Activated CD4-positive, alpha-beta T cell treated with anti-CD3 and anti-CD28 coated beads, Interleukin-2, amount 10 ng/mL, durations not matched to agents 7 days and 5 days (primary cell): ENCODE measurements at places on chromosomes 6 and 20. TPM values are rescaled to one million over a fixed set of nuclear protein-coding genes. Genes with fewer than 3 reads are reported as not detected.

- no peak for DNase-seq
Measured at GRCh38 chr20:40309731-40310130, 379.3 kb downstream of the MAFB start.

- no peak for DNase-seq
Measured at GRCh38 chr6:163608204-163608644, 193.7 kb downstream of the QKI start.

GRCh38 chr6:13803581-13803980 is 10.8 kb downstream of the MCUR1 start:
- no peak for DNase-seq

- DNase-seq, result peak; percentile 31
Measured at GRCh38 chr6:47733879-47734558, 35.6 kb downstream of the ADGRF4 start.

- DNase-seq, result no peak
Measured at GRCh38 chr6:118594877-118595276, 46.8 kb downstream of the PLN start.

DNA sequence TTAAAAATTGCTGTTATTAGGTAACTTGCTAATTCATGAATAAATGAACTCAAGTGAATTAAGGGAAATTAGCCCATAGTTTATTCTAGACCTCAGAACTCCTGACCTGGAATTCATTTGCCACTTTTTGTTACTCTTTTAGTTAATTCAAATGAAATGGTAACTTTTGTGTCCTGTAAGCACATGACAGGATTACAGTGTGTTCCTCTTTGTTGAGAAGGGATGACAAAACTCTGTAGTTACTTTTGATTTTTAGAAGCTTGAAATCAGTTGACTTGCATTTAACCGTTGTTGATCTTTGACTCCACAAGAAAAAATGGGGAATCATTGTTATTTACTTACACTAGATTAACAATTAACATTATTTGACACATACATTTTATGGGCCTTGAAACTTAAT is 6.2 kb downstream of the SLC9A8 start:
- DNase-seq, result no peak

GRCh38 chr6:31498748-31499147 is 803 bp downstream of the MICB start:
- DNase-seq, result no peak

- no peak for DNase-seq
Measured at GRCh38 chr20:2086177-2086979, 15.2 kb upstream of the STK35 start.

DNA sequence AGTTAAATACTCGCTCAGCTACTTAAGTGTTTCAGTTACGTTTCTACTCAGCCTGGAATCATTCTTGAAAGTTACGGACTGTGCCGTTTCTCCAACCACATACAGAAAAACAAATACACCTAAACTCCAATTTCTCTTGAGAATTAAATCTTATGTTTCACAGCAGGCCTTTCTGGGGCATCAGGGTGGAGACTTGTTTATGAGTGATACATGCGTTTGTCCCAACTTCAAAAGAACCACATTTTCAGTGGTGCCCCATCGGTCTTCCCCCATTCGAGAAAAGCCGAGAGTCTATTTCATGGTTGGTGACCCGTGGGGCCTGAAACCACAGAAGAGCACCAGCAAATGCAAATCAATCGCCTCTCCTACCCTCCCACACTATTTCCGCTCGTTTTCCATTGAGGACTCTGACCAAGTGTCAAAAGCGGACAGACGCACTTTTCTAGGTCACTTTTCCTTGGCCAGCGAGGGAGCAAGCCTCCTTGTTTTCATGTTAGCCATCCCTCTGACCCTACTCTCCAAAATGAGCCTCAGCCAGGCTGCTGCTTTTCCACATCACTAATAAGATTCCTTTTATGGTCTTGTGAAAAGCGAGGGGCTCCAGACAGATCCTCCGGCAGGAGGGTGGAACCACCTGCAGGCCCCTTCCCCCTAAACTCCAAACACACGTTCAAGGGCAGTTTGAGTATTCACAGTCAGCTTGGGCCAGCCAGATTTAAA is 3.1 kb downstream of the JAG1 start:
- no peak for DNase-seq

DNA sequence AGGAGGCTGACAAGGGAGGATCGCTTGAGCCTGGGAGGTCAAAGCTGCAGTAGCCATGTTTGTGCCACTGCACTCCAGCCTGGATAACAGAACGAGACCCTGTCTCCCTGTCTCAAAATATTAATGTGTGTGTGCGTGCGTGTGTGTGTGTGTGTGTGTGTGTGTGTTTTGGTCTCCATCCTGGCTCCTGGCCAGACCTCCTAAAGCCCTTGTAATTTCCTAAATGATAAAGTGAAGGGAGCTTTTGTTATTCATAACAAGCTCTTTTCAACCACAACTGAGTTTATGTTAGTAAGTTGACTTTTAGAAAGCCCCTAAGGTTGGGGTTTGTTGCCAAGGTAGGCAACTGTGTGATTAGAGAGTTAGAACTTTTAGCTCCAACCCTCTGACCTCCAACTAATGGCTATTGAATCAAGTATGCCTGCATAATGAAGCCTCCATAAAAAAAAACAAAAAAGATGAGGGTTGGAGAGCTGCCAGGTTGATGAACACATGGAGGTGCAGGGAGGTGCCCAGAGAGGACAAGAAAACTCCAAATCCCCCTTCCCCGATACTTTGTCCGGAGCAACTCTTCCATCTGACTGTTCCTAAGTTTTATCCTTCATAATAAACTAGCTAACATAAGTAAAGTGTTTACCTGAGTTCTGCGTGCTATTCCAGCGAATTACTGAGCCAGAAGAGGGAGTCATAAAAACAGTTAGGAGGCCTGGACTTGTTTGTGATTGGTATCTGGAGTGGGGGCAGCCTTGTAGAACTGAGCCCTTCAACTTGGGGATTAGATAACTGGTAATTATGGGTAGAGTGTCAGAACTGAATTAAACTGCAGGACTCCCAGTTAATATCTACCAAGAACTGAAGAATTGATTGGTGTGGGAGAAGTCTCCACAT is 5.3 kb upstream of the AIF1 start:
- DNase-seq, result no peak

- no peak for DNase-seq
Measured at GRCh38 chr6:139376017-139376330, 1.5 kb upstream of the CITED2 start.

- peak; percentile 74 for DNase-seq
Measured at GRCh38 chr20:8131598-8132483, at the start of gene PLCB1. TSS of gene PLCB1 (plus strand) at chr20:8132266. CDS start at chr20:8132652, 386 bp downstream.

DNA sequence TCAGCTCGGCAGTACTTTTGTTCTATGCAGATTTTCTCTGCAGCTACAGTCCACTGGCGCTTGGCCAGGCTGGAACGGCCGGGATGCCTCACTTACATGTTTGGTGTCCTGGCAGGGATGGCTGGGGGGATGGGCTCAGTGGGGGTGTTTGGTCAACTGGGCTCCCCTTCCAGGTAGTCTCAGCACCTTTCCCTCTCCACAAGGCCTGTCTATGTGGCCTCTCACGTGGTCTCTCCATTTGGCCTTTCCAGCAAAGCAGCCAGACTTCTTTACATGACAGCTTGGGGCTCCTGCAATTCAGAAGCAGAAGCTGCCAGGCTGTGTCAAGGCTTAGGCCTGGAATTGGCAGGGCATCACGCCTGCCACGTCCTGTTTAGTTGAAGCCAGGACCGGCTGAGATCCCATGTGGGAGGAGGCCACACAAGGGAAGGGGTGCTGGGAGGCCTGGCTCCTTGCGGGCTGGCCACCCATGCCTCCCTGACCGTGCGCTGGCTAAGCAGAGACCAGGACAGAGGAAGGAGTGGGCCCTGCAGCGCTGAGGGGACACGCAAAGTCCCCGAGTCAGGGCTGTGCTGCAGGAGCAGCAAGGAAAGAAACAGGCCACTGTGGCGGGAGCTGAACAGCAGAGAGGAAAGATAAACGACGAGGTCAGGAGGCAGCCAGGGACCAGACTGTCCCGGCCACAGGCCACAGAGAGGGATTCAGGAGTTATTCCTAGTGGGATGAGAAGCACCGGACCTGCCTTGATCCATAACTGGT is 38.9 kb downstream of the MGME1 start:
- no peak for DNase-seq

- DNase-seq, result no peak
Measured at GRCh38 chr6:126113261-126113660, 126.9 kb downstream of the TRMT11 start.

- DNase-seq, result peak; percentile 9
Measured at GRCh38 chr6:84422380-84422968, 195.0 kb upstream of the CEP162 start.

- no peak for DNase-seq
Measured at GRCh38 chr20:17445543-17445942, 85.6 kb downstream of the BFSP1 start.

GRCh38 chr6:26309731-26310142 is 55.3 kb upstream of the BTN3A2 start:
- no peak for DNase-seq

DNA sequence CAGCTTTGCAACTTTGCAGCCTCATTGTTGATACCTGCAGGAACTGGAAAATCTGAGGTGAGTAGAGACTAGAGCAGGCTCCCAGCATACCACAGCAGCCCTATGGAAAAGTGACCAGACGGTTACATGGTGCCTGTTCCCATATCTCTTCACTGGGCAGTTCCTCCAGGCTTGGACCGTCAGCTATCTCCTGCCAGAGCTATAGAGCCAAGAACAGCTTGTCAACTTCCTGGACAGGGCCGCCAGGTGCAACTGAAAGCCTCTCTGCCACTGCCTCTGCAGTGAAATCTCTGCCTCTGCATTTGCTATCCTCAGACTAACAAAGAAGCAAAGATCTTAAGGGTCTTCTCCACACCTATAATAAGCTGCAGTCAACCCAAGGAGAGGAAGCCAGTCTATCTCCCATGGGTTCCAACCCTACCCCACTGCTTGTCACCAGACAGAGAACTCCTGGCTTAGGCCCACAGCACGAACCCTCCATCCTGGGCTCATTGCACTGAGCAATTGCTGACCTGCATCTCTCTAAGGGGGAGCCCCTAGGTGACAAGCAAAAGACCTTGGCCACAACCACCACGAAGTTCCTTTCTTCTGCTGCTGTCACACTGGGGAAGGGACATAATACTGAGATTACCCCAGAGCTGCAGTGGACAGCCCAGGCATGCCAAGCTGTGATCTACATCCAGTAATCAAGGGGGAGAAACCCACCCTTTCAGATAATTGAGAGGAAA is 60.1 kb upstream of the KHDRBS2 start:
- DNase-seq, result no peak

- DNase-seq, result no peak
Measured at GRCh38 chr20:47298624-47299023, 57.9 kb downstream of the ZMYND8 start.

- DNase-seq, result no peak
Measured at GRCh38 chr20:46559685-46560440, 9.4 kb upstream of the OCSTAMP start.

GRCh38 chr20:37256286-37256685 is 5.3 kb downstream of the GHRH start:
- DNase-seq, result no peak

DNA sequence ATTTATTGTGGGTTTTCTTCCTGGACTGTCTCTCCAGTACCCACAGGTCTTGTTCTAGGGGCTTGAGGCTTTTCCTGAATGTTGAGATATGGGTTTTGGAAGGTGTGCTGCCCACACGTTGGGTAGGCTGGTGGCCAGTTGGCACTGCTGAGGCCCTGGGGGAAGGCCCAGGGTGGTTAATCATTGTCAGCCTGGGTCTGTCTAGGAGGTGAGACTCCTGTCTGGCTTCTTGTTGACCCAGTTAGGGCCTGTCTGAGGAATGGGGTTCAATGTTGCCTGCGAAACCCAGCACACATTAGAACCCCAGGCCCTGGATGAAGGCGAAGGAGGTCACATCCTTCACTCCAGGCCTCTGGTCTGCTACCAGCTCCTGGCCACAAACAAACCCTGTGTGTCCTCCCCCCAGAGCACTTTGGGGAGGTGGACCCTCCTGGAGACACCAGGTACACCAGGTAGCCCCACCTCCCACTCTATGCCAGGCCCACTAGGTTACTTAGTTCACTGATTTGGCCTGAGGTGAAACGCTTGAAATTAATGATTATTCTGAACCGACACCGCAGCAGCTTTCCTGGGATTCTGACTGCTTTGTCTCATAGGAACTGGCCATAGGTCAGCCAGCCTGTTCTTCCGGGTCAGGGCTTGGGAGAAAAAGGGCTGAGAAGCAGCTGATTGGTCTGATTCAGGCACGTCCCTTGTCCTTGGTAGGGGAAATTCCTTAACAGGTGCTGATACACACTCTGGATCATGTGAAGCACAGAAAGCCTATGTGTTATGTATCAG is 15.2 kb downstream of the DNMT3B start:
- DNase-seq, result no peak

- no peak for DNase-seq
Measured at GRCh38 chr6:33950472-33950881, 146.7 kb upstream of the MLN start.

GRCh38 chr6:162697872-162698403 is 29.6 kb downstream of the PRKN start:
- no peak for DNase-seq

DNA sequence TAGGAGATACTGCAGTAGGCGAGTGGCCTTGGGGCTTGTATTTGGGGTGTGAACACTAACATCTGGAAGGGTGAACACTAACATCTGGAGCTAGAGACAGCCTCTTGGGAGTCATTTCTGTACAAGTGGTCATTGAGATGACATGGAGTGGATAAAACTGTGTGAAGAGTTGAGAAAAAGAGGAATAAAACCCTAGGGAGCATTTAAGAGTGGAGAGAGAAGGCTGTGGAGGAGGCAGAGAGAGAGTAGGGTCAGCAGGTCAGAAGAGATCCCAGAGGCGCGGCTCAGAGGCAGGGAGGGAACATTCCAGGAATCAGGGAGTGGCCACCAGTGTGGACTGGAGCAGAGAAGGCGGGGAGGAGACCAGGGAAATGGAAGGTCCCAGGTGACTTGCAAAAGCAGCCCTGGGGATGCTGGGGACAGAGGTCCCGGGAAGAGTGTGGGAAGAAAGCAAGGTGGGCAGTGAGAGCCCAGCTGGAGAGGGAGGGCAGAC is 202.0 kb upstream of the RNF24 start:
- DNase-seq, result no peak

DNA sequence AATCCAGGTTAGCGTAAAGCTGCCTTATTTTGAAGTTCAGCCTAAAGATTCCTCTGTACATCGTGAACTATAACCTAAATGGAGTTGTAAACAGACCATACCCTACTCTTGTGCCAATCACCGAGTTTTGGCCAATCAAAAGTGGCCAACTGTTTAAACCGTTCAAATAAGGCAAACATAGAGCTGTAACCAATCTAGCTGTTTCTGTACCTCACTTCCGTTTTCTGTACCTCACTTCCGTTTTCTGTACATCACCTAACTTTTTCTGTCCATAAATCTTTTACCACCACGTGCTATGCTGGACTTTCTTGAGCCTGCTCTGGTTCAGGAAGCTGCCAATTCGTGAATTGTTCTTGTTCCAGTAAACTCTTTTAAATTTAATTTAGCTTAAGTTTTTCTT is 39.7 kb downstream of the LBP start:
- no peak for DNase-seq

ZSCAN23 gene
- total RNA-seq, result 1.7 TPM

DPPA5 gene
- total RNA-seq, result not detected

LPA gene
- total RNA-seq, result not detected

EYS gene
- not detected for total RNA-seq

BEND3 gene
- 2.7 TPM for total RNA-seq

PRSS35 gene
- total RNA-seq, result not detected

PSORS1C2 gene
- not detected for total RNA-seq

TTBK1 gene
- 0.12 TPM for total RNA-seq

FAM83B gene
- total RNA-seq, result not detected

BPIFA1 gene
- not detected for total RNA-seq

IFNGR1 gene
- total RNA-seq, result 18.7 TPM

LAMP5 gene
- total RNA-seq, result not detected

POU5F1 gene
- total RNA-seq, result not detected

MATN4 gene
- 0.25 TPM for total RNA-seq
